ENCODE measurements at places on chromosomes 7 and 10. TPM values are rescaled to one million over a fixed set of nuclear protein-coding genes. Genes with fewer than 3 reads are reported as not detected.

GRCh38 chr10:113767222-113767621 is 15.7 kb downstream of the PLEKHS1 start:
- peaks cover 9% of the 10 kb centered on the region for H3K27me3 ChIP-seq
- no peak for DNase-seq
- H3K4me1 ChIP-seq, result no peaks in the 10 kb centered on the region
- no peak overlapping the region for H3K4me3 ChIP-seq
- no peak overlapping the region for H3K27ac ChIP-seq

The SRGN gene
- total RNA-seq, result 290 TPM

The WDR11 gene
- total RNA-seq, result 36.9 TPM

DNA sequence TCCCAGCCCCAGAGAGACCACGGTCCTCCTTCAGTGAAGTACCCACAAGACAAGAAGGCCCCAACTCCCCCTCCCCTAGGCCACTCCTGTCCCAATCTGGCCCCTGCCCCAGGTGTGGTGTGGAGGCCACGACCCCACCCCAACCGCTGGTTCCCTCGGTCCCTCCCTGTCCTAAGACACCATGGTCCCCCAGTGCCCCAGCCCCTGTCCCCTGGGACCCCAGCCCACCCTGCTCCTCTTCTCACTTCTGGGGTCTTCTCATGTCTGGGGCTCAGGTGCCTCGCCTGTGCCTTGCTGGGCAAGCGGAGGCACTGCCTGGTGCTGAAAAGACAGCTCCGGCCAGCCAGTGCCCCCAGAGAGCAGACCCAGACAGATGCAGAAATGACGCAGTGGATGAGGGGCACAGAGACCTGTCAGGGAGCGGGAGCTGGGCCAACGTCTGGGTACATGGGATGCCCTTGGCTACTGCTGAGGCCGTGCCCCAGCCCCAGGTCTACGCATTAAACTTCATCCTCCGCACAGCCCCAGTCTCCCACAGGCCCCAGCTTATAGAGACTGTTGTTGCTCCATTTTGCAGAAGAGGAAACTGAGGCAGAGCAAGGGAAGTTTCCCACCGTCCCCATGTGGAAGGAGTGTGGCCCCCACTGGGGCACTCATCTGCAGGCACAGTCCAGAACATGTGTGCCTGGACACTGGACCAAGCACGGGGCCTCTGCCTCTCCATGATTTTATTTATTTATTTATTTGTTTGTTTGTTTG is 14.8 kb downstream of the GRIFIN start:
- no peaks in the 10 kb centered on the region for H3K4me1 ChIP-seq
- no peaks in the 10 kb centered on the region for H3K36me3 ChIP-seq
- DNase-seq, result no peak
- no peak overlapping the region for H3K27ac ChIP-seq
- H3K27me3 ChIP-seq, result no peaks in the 10 kb centered on the region
- H3K4me3 ChIP-seq, result no peak overlapping the region

The MYH16 gene
- total RNA-seq, result 0.05 TPM

GRCh38 chr10:30727524-30727923 is 98.0 kb upstream of the LYZL2 start:
- H3K4me3 ChIP-seq, result no peak overlapping the region
- H3K4me1 ChIP-seq, result peaks cover 3% of the 10 kb centered on the region

The DNAH11 gene
- 4.9 TPM for total RNA-seq

- DNase-seq, result no peak
- H3K36me3 ChIP-seq, result no peaks in the 10 kb centered on the region
- H3K4me3 ChIP-seq, result no peak overlapping the region
- H3K27me3 ChIP-seq, result no peaks in the 10 kb centered on the region
These were observed 94.2 kb upstream of the CXCL12 start for GRCh38 chr10:44478876-44479705.

DNA sequence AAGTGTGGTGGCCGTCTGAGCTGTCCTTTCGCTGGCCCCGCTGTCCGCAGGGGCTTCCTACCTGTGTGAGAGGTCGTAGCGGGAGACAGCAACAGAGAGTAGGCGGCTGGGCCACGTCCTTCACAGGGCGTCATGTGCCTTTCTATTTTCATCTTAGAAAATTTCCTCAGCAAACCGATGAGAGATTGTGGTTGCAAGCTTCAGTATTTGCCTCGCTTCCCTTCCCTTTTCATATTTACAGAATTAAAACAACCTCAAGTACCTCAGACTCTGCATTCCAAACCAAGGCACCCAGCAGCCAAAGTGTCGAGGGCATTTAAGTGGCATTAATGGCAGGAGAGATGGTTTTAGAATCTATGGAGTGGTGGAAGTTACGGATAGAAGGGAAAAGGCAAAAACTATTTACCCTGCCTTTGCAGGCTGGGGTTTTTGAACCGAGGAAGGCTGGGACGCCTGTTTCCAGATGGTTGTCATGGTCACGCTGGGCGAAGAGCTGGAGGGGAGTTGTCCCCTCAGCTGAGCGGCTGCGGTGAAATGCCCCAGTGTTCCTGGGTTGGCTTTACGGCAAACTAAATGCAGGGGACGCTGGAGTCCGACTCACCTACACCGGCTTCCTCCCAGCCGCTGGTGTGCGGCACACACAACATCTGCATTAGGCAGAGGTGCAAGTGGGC is 41.9 kb downstream of the WIPI2 start:
- H3K36me3 ChIP-seq, result peaks cover 59% of the 10 kb centered on the region
- no peaks in the 10 kb centered on the region for H3K27me3 ChIP-seq
- peaks cover 23% of the 10 kb centered on the region for H3K4me1 ChIP-seq
- H3K4me3 ChIP-seq, result no peak overlapping the region
- peak overlapping the region; percentile 43 for H3K27ac ChIP-seq
- DNase-seq, result no peak

GRCh38 chr7:84629216-84629615 is 434.6 kb upstream of the SEMA3A start:
- H3K4me3 ChIP-seq, result no peak overlapping the region
- no peak for DNase-seq
- H3K4me1 ChIP-seq, result no peaks in the 10 kb centered on the region
- no peaks in the 10 kb centered on the region for H3K36me3 ChIP-seq
- H3K27me3 ChIP-seq, result no peaks in the 10 kb centered on the region
- H3K27ac ChIP-seq, result no peak overlapping the region

The CALCR gene
- 0.05 TPM for total RNA-seq

GRCh38 chr7:8931906-8932646 is 498.7 kb downstream of the NXPH1 start:
- DNase-seq, result no peak
- no peaks in the 10 kb centered on the region for H3K27me3 ChIP-seq
- H3K4me3 ChIP-seq, result no peak overlapping the region

DNA sequence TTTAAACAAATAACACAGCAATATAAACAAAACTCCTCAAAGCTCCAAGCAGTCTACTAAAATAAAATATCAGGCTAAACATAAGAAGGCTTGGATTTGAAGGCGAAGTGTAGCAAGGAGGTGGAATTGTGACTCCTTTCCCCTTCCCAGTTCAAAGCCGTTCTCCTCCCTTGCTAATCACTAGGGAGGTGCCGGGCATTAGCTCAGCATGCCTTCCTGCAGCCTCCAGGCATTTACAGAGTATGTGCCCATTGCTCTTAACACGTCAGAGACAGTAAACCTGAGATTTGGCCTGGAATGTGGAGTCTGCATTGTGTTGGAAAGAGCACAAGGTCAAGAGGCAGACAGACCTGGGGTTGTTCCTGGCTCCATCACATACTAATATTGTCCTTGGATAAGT is 15.6 kb downstream of the CNNM1 start:
- no peaks in the 10 kb centered on the region for H3K36me3 ChIP-seq
- H3K4me3 ChIP-seq, result no peak overlapping the region
- no peaks in the 10 kb centered on the region for H3K4me1 ChIP-seq

DNA sequence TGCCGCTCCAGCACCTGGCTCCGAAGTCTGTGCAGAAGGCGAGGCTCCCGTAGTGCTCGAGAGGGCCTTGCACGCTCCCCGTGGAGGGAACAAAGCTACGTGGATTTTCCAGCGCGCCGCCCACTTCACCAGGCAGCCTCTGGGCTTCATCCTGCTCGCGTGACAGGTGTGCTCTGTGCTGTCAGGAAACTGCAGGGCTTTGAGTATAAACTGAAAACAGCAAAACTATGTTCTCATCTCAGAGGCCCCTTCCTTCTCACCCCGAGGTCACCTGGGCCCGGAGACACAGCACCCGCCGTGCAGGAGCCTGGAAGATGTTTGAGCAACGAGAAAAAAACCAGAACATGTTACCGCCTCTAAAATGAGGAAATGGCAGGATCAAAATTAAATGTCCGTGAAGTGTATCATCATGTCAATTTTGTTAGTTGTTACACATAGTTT is 17.6 kb upstream of the GPR146 start:
- H3K27ac ChIP-seq, result no peak overlapping the region
- H3K36me3 ChIP-seq, result no peaks in the 10 kb centered on the region
- no peak overlapping the region for H3K4me3 ChIP-seq
- H3K4me1 ChIP-seq, result peaks cover 28% of the 10 kb centered on the region
- no peak for DNase-seq

DNA sequence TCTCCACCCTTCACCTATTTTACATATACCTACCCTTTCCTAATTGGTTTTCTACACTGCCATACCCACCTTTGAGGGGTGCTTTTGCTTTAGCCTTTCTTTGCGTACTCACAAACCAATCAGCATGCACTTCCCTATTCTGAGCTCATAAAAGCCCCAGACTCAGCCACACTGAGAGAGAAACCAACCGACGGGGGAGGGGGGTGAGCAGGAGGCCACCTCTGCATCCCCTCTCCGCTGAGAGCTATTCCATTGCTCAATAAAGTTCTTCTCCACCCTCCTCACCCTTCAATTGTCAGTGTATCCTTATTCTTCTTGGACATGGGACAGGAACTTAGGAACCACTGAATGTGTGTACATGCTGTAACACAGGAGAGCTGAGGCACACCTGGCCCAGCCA is 9.0 kb upstream of the FKBP9 start:
- DNase-seq, result no peak
- H3K4me3 ChIP-seq, result no peak overlapping the region
- no peaks in the 10 kb centered on the region for H3K36me3 ChIP-seq

- no peaks in the 10 kb centered on the region for H3K36me3 ChIP-seq
- no peaks in the 10 kb centered on the region for H3K27me3 ChIP-seq
- H3K4me3 ChIP-seq, result no peak overlapping the region
- H3K27ac ChIP-seq, result no peak overlapping the region
- DNase-seq, result no peak
These were observed 136.9 kb upstream of the ASAH2 start for GRCh38 chr10:50388181-50388580.

GRCh38 chr7:16727736-16728135 is 25.8 kb upstream of the TSPAN13 start:
- H3K36me3 ChIP-seq, result no peaks in the 10 kb centered on the region
- no peak overlapping the region for H3K27ac ChIP-seq
- H3K4me3 ChIP-seq, result no peak overlapping the region

DNA sequence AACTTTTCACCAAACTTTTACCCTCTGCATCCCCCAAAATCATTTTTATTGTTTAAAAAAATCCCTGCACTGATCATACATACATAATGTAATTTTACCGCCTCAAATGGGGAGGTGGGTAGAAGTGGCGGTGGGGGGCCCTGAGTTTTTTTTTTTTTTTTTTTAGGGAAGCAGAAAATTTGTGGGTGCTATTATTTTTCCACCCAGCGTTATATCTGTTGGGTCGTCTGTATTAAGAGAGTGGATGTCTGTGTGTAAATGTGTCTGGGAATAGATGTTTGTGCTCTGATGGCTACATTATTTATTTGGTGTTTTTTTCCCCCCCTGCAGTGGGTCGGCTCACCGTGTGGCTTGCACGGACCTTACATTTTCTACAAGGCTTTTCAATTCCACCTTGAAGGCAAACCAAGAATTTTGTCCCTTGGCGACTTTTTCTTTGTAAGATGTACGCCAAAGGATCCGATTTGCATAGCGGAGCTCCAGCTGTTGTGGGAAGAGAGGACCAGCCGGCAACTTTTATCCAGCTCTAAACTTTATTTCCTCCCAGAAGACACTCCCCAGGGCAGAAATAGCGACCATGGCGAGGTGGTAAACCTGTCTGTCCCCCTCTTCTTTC is 438 bp downstream of the ARID5B start:
- no peaks in the 10 kb centered on the region for H3K27me3 ChIP-seq
- peak; percentile 54 for DNase-seq
- H3K36me3 ChIP-seq, result no peaks in the 10 kb centered on the region
- H3K4me1 ChIP-seq, result peaks cover 26% of the 10 kb centered on the region
- peak overlapping the region; percentile 91 for H3K4me3 ChIP-seq

The C10orf90 gene
- total RNA-seq, result 0.38 TPM

Data from thymus (tissue), 14 donors.